ENCODE measurements at places on chromosomes 11 and 22.

DNA sequence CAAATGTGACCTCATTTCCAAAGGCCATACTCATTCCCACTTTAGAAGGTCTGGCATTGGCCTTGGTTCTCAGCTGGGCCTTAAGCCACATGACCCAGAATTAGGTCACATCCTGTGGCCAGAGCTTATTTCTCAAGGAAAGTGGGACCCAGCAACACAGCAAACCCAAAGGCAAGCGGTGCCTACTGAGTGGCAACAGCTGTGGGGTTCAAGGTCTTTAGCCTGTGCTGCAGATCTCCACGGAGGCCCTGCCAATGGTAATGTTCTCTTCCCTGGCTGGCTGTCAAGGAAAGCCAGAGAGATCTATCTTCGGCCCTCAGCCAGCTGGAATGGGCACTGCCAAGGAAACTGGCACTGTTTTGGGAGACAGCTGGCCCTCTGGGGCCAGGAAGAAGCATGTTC is 41.5 kb upstream of the TP53I11 start:
- no peak for DNase-seq

GRCh38 chr11:130527636-130528297 is 79.3 kb downstream of the ADAMTS15 start:
- no peak for DNase-seq

DNA sequence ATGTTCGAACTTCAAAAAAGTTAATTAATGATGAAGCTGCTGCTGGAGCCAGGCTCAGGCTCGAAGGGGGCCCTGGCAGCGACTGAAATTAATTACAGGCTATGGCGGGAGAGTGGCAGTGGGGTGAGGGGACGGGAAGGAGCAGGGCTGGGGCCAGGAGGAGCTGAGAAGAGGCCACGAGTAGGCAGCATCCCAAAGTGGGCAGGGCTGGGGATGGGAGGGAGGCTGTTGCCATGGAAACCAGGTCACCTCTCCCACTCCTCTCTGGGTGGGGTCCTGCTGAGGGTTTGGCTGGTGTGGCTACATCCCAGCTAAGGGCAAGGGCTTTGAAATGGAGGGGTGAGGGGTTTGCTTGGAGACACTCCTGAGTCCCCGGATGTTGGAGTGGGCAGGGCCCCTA is 23.9 kb downstream of the CACNA1I start:
- no peak for DNase-seq

DNA sequence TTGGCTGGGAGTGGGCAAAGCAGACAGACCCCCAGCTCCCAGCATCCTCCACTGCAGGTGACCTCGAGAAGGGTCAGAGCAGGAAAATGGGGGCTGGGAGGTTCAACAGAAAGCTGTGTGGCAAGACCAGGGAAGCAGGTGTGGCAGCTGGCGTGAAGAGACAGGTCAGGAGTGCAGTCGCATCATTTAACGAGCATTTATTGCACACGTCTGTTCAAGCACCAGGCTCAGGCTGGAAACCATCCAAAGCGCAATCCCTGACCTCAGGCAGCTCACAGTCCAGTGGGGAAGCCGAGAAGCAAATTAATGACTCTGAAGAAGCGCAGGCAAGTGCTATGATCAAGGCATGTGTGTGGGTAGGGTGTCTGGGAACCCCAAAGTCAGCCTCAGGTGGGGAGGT is 7.4 kb downstream of the SLC25A45 start:
- DNase-seq, result no peak

- DNase-seq, result no peak
Observed at GRCh38 chr11:44047931-44048431, at the start of gene ACCSL. Gene ACCSL, plus strand, starts transcription at chr11:44047981. Its CDS starts 56 bp downstream, at chr11:44048037.

GRCh38 chr11:117906126-117906525 is 23.1 kb downstream of the TMPRSS13 start:
- no peak for DNase-seq

- DNase-seq, result no peak
Observed at GRCh38 chr11:120708511-120709183, 197.1 kb downstream of the GRIK4 start.

DNA sequence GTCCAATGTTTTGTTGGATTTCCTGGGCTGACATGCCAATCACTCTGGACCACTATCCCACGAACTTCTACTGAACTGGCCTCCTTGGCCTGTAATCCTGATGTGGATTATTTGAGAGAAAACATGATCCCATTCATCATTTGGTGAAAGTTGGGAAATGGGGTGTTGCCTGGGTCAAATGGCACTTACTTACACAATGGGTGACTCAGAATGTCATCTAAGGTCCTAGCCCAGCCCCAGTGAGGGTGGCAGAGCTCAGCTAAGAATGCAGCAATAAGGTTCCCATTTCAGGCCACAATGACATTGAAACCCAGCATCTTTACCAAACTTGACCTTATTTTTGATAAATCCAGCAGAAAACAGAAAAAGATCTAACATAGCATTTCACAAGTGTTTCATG is 8.0 kb upstream of the DSCAML1 start:
- DNase-seq, result no peak

DNA sequence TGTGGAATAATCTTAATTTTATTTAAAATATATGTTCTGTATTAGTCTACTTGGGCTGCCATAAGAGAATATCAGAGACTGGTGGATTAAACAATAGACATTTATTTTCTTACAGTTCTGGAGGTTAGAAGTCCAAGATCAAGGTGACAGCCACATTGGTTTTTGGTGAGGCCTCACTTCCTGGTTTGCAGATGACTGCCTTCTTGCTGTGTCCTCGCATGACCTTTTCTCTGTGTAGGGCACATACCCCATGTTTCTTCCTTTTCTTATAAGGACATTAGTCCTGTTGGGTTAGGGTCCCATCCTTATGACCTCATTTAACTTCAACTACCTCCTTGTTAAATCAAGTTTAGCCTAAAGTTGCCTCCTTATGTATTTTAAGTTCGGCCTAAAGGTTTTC is 202.7 kb upstream of the MPPED2 start:
- DNase-seq, result no peak

GRCh38 chr11:128341280-128342248 is 245.8 kb downstream of the ETS1 start:
- no peak for DNase-seq

- DNase-seq, result no peak
Observed at GRCh38 chr11:58659404-58659803, 36.9 kb downstream of the CNTF start.

DNA sequence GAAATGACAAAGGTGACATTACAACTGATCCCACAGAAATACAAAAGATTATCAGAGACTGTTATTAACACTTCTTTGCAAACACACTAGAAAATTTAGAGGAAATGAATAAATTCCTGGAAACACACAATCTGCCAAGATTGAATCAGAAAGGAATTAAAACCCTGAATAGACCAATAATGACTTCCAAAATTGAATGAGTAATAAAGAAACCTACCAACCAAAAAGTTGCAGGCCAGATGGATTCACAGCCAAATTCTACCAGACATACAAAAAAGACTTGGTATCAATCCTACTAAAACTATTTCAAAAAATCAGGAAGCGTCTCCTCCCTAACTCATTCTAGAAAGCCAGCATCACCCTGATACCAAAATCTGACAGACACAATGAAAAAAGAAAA is 17.2 kb downstream of the RAB38 start:
- no peak for DNase-seq

GRCh38 chr22:40703736-40704135 is 24.5 kb downstream of the MCHR1 start:
- no peak for DNase-seq

GRCh38 chr11:110242746-110243145 is 53.7 kb downstream of the RDX start:
- no peak for DNase-seq

GRCh38 chr11:74322667-74323066 is 11.2 kb upstream of the P4HA3 start:
- no peak for DNase-seq

DNA sequence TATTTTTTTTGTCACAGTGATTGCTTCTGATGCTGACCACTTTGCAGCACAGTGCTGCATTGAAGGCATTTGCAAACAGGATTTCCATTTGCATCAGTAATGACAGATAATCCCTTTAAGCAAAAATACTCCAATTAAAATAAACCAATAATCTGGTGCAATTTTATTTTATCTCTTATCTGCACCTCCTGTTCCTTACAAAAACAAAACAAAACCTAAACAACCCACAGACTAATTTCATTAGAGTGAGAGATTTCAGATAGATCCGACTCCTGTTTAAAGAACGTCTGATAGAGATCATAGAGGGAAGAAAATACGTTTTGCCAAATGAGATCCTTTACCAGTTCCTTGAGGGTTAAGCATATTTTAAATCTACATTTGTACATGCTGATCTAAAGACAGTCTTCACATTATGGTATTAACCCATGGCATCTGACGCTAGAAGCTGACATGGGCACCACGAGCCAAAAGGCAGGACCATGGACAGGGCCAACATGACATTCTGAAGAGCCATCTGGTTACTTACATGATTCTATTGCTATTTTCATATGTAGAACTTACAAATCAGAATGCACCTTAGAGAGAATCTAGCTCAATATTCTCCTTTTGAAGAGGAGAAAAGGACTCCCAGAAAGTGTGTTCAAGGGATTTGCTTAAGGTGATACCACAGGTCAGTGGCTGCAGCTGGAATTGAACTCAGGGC is 286.2 kb upstream of the NARS2 start:
- DNase-seq, result no peak

DNA sequence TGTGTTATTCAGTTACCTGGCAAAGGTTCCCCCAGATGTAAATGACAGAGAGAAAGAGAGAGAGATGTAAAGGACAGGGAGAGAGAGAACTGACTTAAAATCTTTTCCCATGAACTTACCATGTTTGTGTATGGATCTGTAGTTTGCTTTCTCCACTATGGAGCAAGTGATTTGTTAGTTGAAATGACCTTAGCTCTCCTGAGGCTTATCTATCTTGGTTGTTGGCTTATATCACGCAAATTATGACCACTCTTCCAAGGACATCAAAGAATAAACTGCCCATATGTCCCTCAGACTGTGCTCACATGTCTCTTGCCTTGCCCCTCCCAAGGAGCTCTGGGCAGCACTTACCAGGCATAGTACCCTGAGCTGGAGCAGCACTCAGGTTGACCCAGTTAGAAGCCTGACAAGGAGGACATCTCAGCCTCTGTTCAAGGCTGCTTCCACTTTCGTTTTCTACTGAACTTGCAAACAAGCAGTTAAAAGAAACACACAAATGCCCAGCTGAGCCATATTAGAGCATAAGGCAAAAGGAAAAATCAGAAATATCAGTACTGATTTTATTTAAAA is 95.3 kb upstream of the RCN1 start:
- no peak for DNase-seq

DNA sequence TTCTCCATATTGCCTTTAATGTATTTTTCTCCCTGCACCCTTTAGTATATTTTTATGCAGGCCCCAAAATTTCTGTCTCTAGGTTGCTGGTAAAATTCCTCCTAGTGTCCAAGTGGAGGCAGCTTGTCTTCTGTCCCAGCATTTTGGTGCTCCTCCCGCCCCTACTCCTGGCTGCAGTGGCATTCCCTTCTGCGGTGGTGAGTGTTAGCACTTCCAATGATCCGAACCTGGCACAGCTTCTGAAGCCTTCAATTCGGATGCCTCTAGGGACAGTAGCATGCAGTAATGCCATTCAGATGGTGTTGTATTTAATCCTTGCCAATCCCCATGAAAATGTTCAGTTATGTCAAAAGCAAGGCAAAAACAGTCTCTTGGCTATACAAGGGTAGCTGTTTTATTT is 5.9 kb downstream of the YWHAH start:
- DNase-seq, result no peak

- DNase-seq, result no peak
Observed at GRCh38 chr11:20042045-20042639, 118.1 kb downstream of the DBX1 start.

GRCh38 chr11:86623041-86623621 is 49.3 kb downstream of the ME3 start:
- no peak for DNase-seq

DNA sequence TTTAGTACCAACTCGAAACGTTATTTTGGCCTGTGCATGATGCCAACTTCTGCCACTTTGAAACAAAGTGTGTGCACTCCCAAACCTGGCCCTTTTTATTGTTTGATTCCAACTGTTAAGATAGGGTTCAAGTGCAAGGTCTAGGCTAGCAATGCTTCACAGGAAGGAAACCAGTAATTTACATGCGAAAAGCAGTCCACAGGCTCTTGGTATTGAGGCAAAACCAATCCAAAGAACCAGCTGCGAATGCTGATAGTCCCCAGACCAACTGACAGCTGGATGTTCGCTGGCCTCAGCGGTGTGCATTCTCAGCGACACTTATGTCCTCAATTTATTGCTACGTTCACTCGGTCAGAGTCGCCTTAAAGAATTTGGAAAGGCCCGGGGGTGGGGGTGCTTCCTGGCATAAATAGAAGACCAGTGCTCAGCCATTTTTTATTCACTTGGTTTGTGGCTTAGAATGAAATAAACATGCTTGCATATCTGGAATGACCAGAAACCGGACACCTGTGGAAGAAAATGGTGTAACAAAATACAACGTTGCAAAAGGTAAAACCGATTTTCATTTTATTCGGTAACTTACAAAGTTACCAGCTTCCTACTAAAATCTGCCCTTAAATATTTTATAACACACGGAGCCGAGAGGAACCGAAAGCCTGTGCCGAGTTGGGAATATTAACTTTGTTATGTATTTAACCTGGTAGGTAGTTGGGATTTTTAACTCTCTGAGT is 1.6 kb downstream of the CPT1A start:
- no peak for DNase-seq

DNA sequence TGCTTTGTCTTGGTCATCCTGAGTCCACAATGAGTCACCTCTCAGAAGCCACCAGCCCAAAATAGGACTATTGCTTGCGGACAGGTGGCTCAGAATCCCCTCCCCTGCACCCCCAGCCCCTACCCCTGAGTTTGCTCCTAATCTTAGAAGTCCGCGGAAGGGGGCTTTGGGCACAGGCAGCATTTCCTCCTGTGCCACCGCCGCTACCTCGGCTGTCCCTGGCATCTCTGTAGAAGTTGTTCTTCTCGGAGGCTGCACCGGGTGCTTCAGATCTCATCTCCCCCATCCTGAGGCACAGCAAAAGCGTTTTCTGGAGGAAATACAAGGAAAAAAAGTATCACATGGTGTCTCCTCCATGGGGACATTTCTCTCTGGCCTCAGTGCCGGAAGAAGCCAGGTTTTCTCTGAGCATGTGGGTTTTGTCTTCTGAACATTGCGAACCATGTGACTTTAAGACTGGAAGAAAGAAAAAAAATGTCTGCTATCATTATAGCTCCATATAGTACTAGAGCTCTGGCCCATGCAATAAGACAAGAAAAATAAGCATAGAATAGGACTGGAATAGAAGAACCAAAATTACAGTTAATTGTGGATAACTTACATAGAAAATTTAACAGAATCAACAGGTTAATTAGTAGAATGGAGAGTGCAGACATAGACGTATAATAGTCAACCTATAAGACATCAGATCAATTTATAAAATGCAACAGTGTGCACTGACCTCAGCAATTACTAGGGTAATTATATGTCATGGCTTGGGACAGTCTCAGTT is 63.2 kb downstream of the SHISAL1 start:
- DNase-seq, result no peak

Measured in activated CD8-positive, alpha-beta memory T cell treated with anti-CD3 and anti-CD28 coated beads for 1 hour (primary cell).